Mucosa of gallbladder (tissue), 1 donor: ENCODE measurements at places on chromosomes 1 and 21. TPM values are rescaled to one million over a fixed set of nuclear protein-coding genes. Genes with fewer than 3 reads are reported as not detected.

- peak; percentile 74 for DNase-seq
These were observed 22.1 kb upstream of the EFNA1 start for GRCh38 chr1:155105604-155106011.

The RHEX gene
- 11.3 TPM for total RNA-seq

The TSPAN2 gene
- total RNA-seq = 12.1 TPM

- DNase-seq = no peak
These were observed 609 bp downstream of the RWDD2B start for GRCh38 chr21:29018540-29018939.

The NR5A2 gene
- total RNA-seq = 49.0 TPM

The SLC45A1 gene
- total RNA-seq = 5.0 TPM

- DNase-seq = no peak
These were observed 102.2 kb downstream of the NTMT2 start for GRCh38 chr1:170247751-170248521.

GRCh38 chr1:218112862-218113261, 172.2 kb upstream of the RRP15 start:
- no peak for DNase-seq

The MYBPH gene
- total RNA-seq = not detected
